ENCODE measurements at places on chromosomes 12 and 14. TPM values are rescaled to one million over a fixed set of nuclear protein-coding genes. Genes with fewer than 3 reads are reported as not detected.

DNA sequence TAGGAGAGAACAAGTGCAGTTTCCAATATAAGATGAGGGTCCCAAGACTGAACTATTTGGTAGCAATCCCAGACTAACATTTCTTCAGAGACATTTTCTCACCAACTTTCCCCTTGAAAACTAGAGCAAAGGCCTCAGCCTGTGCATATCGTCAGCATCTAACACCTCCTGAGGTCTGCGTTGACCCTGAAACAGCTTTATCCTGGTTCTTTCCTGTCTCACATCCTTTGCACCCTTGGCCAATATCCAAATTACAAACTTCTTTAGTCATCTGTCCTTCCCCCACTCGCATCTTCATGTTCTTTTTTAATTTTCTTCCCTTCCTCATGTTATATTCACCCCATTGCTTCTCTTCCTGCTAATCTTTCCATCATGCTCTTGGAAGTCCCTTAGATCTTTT, 83.0 kb downstream of the FAR2 start:
- no peak for DNase-seq

DNA sequence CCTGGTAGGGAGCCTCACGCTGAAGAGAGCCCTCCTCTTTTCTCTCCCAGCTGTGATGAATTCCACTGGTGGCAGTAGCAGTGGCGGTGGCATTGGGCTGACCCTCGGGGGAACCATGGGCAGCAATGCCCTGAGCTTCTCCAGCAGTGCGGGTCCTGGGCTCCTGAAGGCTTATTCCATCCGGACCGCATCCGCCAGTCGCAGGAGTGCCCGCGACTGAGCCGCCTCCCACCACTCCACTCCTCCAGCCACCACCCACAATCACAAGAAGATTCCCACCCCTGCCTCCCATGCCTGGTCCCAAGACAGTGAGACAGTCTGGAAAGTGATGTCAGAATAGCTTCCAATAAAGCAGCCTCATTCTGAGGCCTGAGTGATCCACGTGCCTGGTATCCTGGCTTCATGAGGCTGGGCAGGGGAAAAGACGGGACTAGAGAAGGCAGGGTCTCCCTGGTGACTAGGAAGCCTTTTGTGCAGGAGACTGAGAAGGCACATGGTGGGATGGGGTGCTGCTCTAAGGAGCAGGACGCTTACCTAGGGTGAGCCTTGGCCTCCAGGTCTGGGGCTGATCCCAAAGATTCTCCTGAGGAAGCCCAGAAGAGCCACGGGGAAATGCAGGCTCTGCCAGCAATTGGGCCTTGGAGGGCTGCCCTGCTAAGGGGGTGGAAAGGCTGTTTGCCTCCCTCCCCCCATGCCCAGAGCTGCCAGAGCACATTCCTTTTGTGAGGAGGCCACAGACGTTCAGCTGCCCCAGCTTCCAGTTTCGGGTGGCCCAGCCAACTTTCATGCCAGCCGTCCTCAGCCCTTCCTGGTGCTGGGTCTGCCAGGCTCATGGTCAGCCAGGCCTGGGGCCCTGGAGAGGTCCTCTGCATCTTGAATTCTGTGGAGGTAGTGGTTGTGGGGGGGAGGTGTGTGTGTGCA, 15.8 kb downstream of the KRT7 start:
- DNase-seq: no peak

GRCh38 chr12:116916714-116917114, 6.0 kb downstream of the FBXW8 start:
- DNase-seq: no peak

PRIMA1 gene
- total RNA-seq: not detected

DNA sequence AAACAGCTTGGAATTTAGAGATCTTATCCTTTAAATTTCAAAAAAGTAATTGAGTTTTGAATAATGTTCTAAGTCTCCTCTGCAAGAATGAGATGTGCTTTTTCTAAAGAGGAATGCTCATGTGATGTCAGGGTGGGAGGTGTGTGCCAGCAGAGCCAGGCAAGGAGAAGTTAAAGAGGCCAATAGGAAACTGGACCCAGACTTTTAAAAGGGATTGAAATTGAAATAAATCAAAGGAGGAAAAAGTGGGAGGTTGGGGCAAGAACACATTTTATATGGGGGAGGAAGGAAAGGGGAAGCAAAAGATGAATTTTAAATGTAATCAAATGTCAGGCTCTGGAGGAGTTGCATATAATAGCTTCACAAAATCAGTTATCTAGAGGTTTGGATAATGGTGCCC, 126.1 kb downstream of the FIGNL2 start:
- no peak for DNase-seq

DNA sequence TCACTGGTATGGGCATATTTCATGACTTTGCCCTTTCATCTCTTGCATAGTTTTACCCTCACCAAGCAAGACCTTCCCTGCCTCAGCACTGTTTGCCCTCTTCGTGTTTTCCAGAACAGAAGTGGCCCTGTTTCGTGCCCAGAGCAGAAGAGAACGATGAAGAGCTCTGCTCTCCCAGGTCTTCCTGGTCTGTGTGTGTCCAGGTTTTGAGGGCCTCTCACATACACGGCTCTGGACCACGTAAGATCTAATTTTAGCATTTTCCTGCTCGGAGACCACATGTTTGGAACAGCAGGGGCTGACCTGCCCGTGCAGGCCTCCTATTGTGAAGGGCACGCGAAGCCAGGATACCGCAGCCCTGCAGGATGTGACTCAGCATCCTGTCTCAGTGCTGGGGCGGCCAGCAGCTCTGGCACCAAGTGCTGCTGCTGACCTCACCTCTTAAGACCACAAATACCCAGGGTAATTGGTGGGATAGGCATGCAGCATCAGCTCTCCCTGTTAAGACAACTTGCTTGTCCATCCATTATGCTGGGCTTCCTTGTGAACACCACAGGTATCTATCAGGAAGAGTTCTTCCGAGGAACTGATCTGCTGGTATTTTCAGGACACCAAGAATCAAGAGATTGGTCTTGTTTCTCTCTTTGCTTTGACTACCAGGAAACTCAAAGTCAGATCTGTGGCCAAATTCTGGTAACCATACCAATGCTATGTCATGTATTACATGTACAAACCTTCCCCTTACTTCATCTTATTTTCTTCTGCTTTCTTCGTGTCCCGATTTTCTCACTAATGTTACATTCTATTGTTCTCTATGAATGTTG, 19.0 kb downstream of the SSH1 start:
- peak; percentile 75 for DNase-seq

GRCh38 chr14:104394409-104394851, 185.1 kb upstream of the C14orf180 start:
- no peak for DNase-seq

PSMD9 gene
- total RNA-seq: 65.2 TPM

TMTC1 gene
- 1.4 TPM for total RNA-seq

GRCh38 chr14:30842431-30842830, 31.9 kb upstream of the COCH start:
- no peak for DNase-seq

PAPLN gene
- total RNA-seq: 0.75 TPM

LRP1-AS gene
- total RNA-seq: not detected
